ENCODE measurements at places on chromosomes 2 and 18.

DNA sequence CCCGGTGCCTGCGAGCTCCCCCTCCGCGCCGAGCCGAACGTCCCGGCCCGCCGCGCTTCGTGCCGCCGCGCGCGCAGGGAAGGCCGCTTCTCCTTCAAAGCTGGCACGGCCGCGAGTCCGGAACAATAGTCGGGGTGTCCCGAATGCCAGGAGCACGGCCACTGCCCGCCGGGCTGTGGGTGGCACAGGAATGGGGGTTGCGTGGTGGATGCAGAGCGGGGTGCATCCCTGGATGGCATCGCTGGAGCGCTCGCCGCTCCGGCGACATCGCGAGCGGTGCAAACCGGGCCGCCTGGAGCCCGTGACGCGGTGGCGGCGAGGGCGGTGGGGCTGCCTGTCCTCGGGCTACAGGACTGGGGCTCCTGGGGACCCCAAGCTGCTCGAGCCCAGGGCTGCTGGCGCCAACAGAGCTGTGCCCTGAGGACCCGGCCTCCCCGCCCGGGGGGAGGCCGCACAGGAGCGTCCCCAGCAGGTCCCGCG lies 1.1 kb upstream of the SATB2 start:
- DNase-seq: no peak

DNA sequence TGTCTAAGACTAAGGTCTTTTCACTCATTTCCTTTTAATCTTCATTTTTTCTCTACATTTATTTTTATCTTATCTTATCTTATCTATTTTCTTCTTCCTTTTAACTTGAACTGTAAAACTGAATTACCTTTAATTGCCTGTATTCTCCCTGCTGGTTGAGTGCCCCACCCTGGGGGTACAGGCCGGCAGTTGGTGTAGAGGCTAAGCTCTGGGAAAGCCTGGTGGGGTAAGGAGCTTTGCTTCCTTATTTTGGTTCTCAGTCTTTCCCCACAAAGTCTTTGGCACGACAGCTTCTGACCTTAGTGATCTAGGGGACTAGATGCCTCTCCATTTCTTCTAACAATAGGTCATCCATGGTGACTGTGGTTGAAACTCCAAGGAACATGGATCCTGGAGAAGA lies 26.8 kb upstream of the HAAO start:
- no peak for DNase-seq

GRCh38 chr2:54570925-54571694 lies 115.0 kb downstream of the SPTBN1 start:
- DNase-seq: peak; percentile 51

DNA sequence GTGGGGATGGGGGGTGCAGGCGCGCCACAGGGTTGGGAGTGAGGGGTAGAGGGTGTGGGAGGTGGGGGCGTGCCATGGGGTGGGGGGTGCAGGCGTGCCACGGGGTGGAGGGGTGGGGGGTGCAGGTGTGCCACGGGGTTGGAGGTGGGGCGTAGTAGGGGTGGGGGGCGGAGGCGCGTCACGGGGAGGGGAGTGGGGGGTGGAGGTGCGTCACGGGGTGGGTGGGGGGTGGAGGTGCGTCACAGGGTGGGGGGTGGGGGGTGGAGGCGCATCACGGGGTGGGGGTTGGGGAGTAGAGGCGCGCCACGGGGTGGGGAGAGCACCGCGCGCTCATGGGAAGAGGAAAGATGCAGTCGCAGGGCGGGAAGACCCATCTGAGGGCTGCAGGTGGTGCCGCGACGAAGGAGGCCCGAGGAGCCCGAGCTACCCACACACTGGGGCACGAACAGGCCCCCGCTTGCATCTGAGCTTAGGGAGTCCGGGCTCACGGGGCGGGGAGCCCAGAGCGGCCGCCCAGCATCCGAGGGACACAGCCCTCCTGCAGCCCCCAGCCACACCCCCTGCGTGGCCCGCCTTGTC lies 37.5 kb downstream of the SNED1 start:
- DNase-seq: no peak
